Stimulated activated CD8-positive, alpha-beta memory T cell treated with anti-CD3 and anti-CD28 coated beads, Interleukin-2, amount 100 ng/mL, for 1 hour (primary cell): ENCODE measurements at places on chromosomes 6 and 20.

DNA sequence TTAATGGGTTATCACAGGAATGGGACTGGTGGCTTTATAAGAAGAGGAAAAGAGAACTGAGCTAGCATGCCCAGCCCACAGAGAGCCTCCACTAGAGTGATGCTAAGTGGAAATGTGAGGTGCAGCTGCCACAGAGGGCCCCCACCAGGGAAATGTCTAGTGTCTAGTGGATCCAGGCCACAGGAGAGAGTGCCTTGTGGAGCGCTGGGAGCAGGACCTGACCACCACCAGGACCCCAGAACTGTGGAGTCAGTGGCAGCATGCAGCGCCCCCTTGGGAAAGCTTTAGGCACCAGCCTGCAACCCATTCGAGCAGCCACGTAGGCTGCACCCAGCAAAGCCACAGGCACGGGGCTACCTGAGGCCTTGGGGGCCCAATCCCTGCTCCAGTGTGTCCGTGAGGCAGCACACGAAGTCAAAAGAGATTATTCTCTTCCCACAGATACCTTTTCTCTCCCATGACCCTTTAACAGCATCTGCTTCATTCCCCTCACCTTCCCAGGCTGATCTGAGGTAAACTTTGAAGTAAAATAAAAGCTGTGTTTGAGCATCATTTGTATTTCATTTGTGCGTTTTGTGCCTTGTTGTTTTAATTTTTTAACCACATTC lies 4.4 kb downstream of the HLA-E start:
- no peak for DNase-seq

GRCh38 chr6:27911956-27912446 lies at the start of gene OR2B2:
Gene OR2B2, minus strand, starts transcription at chr6:27912396. Its CDS starts 77 bp downstream, at chr6:27912319.
- DNase-seq = no peak

DNA sequence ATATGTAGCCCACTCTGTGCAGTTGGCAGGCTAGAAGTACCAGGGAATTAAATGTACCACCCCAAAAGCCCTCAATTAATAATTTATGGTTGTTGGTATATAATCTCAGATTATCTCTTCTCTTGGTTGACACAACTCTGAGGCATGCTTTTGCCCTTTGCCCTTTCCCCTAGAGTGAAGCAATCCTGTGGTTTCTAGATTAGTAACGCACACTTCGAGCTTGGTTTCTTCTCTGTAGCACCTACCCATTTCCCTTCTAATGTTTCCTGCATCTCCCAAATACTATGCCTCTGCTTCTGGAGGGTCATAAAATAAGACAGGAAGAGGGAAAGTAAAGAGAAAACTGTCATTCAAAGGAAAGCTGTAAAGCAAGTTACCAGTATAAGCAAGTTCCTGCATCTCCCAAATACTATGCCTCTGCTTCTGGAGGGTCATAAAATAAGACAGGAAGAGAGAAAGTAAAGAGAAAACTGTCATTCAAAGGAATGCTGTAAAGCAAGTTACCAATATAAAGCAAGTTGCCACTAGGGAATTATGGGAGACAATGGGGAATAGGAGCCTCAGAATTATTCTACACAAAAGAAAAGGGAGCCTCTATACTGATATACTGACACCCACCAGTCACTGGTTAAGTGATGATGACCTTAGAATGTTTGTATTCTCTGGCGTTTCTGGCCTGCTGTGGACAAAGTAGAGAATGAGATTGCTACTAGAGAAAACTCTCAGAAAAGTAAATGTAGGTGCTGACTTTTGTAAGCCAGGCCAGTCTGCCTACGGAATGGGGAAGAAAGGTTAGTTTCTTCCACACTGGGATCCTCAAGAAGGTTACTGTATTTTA lies 862.6 kb upstream of the MAN1A1 start:
- DNase-seq = no peak

- no peak for DNase-seq
These were observed 36.3 kb upstream of the DACT2 start for GRCh38 chr6:168355716-168356522.

- no peak for DNase-seq
These were observed 8.8 kb downstream of the SRPK1 start for GRCh38 chr6:35911871-35912653.

DNA sequence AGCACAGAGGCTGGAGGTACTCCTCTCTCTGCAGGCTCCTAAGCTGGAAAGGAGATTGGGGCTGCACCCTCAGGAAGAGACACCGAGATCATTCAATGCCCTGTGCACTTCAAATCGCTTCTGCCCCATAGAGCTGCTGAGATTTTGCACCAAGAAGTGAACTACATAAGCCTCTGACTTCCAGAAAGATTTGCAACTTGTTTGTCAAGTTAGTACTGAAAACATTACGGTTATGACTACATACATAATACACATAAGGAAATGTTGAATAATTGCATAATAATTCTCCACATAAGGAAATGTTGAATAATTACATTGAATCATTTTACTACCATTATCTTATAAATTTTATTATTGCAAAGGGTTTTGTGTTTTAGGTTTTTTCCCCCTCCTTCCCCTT lies 120.3 kb upstream of the SASH1 start:
- no peak for DNase-seq

GRCh38 chr6:125379174-125379573 lies 77.4 kb upstream of the HDDC2 start:
- no peak for DNase-seq

DNA sequence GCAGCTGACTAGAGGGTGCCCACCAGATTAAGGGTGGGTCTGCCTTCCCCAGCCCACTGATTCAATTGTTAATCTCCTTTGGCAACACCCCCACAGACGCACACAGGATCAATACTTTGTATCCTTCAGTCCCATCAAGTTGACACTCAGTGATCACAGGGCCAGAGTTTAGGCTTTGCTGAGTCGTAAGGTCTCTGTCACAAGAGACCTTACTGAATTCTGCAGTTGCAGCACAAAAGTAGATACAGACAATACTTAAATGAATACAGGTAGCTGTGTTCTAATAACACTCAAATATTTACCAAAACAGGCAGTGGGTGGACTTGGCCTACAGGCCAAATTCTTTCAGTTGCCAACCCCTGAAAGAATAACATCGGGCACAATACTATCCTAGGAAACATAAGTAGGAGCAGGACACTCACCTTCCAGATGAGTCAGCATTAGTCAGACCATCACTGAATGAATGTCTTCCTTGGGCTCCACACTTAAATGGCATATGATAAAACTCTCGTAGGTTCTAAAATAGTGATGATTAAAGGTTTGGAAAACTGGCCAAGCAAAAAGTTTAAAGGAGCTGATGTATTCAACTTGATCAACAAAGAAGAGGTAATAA lies 190.0 kb downstream of the UBE3D start:
- no peak for DNase-seq

DNA sequence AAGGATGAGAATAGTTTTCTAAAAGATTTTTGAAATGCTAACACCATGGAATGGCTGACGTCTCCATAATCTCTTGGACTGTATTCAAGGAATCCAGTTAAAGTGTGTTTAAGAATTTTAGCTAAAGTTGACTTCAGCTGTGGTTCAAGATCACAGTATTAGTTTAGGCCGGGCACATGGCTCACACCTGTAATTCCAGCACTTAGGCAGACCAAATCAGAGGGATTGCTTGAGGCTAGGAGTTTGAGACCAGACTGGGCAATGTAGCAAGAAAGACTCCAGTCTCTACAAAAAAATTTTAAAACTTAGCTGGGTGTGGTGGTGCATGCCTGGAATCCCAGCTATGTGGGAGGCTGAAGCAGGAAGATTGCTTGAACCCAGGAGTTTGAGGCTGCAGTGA lies 68.2 kb downstream of the RFPL4B start:
- no peak for DNase-seq

- no peak for DNase-seq
These were observed 331.3 kb downstream of the BCKDHB start for GRCh38 chr6:80437801-80438200.

DNA sequence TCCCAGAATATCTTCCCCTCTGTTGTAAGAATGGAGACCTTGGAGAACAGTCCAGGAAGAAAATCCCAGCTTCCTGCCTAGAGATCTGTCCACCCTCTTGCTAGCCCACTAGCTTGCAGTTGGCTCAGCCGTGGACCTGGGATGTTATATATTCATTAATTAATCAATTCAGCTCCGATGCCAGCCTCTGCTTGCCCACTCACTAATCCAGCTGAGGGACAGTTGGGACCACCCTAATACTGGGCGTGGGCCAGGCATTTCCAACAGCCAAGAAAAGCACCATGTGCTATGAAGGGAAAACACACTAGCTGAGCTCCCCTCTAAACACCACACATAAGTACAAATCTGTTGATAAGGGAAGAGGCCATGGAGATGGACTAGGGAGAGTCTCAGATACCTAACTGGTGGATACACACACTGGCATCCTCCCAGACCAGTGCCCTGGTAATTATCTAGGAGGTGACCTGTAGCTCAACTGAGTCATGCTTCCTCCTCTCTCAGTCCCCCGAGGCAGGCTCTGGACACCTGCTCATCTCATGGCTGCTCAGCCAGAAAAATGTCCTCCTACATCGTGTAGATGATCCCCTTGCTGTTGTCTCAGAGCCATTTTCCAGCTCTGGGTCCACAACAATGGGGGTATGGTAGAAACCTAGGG lies 78.9 kb downstream of the ANKRD60 start:
- DNase-seq = no peak

DNA sequence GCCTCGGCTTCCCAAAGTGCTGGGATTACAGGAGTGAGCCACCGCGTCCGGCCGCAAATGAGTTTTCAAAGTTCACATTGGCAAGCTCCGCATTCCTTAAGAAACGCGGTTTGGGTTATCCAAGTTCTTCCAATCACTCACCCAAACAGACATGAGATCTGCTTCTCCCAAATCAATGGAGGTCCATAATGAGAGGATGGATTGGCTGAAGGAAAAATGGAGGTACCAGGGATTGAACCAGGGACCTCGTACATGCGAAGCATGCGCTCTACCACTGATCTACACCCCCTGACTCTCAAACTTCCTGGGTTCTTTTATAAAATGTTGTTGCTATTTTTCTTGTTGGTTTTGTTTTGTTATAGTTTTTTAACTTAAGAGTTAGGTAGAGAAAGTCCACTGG lies 170.0 kb downstream of the GPX5 start:
- no peak for DNase-seq

DNA sequence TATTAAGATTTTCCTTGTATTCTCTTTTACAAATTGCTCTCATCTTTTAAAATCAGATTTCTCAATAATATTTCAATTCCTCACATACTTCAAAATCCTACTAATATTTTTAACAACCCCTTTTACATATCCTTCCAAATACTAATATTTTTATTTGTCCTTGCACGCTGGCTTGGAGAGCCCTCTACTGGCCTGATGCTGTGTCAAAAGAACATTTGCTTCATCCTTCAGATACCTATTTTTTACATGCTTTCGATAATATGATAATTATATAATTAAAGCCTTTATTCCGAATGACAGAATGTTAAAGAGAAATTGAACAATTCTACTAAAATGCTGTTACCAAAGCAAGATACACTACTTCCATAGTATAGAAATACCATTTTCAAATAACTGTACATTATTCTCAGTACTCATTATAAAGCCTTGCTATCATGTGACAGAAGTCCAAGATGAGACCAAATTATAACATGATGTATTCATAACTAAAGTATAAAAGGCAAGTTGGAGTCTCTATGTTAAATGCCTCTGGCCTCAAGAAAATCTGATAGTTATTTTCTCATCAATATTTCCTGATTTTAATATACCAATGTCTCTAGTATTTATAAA lies 39.0 kb upstream of the PLN start:
- no peak for DNase-seq

DNA sequence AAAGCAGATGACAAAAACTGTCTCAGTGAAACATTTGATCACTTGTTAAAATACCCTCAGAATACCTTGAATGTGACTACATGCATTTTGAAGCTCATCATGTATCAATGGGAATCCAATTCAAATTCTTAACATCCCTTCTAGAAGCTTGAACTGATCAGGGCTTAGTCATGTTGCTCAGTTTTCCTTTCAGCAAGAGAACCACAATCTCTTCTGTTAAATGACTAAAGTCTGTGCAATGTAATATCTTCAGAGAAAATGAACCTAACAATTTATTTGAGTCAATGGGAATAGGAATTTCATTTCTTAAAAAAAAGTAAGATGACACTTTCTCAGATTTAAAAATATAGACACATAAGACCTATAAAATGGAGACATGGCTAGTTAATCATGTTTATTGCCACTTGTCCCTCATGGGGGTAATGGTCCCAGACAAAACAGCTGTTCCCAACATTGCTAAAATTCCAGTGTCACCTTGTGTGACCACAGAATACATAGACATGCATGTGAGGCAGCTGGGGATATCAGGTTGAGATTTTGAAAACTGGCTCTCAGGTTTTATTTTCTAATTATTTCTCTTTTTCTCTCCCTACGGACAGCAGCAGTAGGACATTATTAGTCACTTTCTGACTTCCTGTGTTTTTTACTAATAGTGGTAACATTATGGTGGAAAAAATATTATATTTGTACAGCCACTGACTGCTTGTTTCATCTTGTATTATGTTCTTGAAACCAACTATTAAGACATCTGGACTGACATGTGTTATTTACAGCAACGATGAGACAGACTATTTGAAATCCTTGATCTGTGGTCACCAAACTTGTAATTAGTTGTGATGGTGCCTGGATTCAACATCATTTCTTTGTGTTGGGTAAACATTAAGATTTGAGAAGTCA lies 192.5 kb downstream of the COL9A1 start:
- no peak for DNase-seq

- DNase-seq = no peak
These were observed 37.4 kb upstream of the HCRTR2 start for GRCh38 chr6:55136916-55137315.

DNA sequence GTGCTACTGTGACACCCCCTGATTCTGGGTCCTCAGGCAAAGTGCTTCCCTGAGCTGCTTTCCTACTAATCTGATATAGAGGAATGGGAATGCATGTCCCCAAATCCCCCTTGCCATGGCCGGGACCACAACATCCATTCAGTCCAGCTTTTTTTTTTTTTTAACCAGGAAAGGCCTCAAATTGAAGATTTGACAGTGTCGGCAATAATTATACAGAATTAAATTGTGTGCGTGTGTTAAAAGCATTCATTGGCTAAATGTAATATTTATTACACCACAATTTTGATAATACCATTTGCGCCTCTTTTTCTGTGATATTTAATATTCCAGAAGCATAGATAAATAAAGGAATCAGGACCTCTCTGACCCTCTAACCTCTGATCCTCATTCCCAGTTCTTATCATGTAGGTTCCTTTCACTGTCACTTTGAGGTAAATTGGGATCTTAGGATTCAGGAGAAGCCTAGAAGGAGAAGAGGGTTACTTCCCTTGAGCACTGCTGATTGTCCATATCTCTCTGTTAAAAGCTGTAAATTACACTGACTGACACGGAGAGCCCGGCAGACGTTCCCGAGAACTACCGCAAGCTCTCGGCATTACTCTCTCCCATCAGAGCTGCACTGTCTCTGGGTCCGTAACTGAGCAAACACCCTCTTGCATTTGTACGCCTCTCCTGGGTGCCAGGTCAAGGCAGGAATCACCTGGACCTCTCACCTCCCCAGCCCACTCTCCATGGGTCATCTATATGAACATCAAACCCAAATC lies 29.4 kb upstream of the MAFB start:
- DNase-seq = no peak

- no peak for DNase-seq
These were observed 75.2 kb upstream of the IYD start for GRCh38 chr6:150293423-150294173.

- no peak for DNase-seq
These were observed 163.6 kb downstream of the LY86 start for GRCh38 chr6:6752129-6752528.
